Nucleus accumbens (tissue), 56 donors: ENCODE measurements at places on chromosomes 1 and 21.

DNA sequence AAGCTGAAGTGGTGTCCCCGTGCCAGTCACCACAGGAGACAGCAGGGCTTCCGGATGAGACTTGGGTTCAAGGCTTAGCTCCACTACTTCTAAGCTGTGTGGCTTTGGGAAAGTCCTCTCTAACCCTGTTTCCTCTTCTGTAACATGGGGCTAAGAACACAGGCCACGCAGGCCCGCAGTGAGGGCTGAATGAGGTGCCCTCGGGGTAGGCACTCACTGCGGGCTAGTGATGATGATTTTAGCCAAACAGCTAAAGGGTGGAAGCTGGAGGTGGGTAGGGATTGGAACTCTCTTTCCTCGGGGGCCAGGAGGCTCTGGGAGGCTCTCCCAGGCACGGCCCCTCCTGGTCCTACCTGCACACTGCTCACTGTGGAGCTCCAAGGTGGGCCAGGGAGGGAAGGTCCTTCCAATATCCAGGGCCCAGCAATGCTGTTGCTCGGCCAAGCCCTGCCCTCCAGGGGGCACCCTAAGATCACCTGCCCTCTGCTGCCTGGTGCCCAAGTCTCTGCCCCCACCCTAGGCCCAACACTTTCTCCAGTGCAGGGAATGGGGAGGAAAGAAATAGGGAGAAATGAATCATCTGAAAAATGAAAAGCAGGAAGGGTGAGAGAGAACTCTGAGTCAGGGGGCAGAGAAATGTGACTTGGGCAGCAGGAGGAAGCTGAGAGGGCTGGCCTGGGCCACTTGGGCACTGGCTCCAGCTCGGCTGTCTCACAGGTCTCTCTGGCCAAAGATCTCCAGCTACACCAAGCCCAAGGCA, 19.2 kb upstream of the EVA1B start:
- DNase-seq, result no peak

DNA sequence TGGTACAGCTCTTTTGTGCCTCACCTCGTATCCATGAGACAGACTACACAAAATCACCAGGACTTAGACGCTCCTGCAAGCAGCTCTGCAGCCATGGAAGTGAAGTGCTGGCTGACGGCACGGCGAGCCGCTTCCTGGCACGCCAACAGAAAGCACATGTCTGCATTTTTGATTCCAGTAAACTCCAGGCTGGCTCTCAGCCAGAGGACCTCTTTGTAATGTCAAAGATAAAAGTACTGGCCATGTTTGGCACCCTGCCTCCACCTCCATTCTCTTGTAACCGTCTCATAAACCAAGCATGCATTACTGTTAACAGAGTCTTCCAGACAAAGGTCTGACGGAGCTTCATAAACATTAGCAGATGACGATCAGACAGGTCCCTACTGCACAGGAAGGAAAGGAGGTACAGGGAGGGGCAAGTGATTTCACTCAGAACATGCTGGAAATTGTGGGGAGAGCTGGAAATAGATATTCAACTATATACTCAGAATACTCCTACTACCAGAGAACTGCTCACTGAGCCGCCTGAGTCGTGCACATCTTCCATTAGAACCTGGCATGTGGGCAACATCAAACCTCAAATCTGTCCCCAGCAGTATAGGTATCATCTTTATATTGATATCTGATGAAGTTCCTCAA, 632.0 kb downstream of the SMYD3 start:
- no peak for DNase-seq

DNA sequence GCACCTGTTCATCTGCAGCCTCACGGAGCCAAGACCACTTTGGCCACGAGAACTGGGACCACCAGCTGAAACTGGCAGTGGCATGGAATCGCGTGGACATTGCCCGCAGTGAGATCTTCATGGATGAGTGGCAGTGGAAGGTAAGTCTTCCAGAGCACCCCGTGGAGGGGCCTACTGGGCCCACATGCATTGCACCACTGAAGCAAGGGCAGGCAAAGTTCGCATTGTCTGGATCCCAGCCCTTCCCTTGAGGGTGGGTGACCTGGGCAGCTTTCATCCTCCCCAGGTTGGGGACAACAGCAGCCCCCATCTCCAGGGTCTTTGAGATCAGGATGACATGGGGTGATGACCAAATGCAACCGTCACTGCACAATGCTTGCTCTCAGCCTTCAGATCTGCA, 37.5 kb downstream of the TRPM2 start:
- DNase-seq, result no peak

- DNase-seq, result no peak
Measured at GRCh38 chr1:116962987-116963639, 38.4 kb upstream of the CD101 start.

GRCh38 chr1:12138196-12139168, 28.3 kb upstream of the TNFRSF1B start:
- no peak for DNase-seq
